ENCODE measurements at places on chromosomes 3 and 15. TPM values are rescaled to one million over a fixed set of nuclear protein-coding genes. Genes with fewer than 3 reads are reported as not detected.
A peak's percentile ranks its signal among the peaks of the same experiment; 100 is the strongest.

DNA sequence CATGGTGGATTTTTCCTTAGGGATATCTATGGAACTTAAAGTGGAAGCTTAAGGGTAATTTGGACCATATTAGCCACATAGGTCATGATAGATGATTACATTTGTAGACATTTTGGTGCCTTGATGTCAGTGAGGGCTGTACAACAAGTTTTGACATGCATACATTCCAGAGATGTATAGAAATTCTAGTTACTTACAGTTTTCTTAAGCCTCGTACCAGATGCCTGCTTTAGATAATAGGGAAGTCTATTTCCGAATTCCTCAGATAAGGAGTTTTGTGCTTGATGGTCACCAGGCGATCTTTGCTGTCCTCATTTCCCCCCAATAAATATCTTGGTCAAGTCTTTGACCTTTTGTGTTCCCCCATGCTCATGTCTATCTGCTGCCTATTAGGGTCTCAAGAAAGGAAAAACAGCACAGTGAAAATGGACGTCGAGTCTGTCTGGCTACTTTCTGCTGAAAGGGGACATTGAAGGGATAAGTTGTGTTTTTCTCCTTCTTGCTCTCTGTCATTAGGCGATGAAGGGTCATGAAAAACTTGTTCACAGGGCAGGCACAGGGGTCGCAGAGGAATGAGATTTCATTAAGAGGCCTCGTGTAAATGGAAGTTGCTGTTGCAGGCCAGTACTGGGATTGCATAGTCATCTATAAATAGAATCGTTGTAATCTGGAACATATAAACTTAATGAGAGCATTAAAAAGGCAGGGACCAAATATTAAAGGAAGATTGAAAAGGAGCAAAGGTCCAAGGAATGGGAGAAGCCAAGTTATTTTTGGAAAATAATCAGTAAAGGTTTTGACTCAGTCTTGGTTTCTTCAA lies 20.0 kb upstream of the SENP7 start:
- no peak overlapping the region for H3K27ac ChIP-seq
- H3K27me3 ChIP-seq, result no peaks in the 10 kb centered on the region
- no peak overlapping the region for H3K4me3 ChIP-seq
- H3K36me3 ChIP-seq, result no peaks in the 10 kb centered on the region
- no peak for DNase-seq

DNA sequence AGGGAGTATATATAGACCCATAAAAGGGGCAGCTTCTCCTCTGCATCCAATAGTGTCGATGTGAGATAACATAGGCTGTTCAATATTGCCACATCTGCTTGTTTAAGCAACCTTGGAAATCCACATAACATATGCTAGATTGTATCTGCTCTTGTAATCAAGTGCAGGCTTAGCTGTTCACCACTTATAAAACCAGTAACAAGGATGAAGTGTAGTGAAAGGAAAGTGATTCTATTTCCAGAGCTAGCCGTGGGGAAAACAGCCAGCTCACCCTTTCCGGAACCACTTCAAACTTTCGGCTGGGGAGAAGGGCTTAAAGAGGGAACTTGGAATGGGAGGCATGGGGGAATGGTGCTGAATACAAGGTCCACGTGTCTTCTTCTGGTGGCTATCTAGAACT lies 204.0 kb downstream of the TAFA4 start:
- H3K27ac ChIP-seq, result no peak overlapping the region
- H3K4me3 ChIP-seq, result no peak overlapping the region
- H3K36me3 ChIP-seq, result no peaks in the 10 kb centered on the region
- no peaks in the 10 kb centered on the region for H3K27me3 ChIP-seq
- no peak for DNase-seq

POMGNT2 gene
- polyA plus RNA-seq, result 8.1 TPM

EPHA3 gene
- not detected for polyA plus RNA-seq

GRCh38 chr3:81513591-81513990 lies 247.9 kb downstream of the GBE1 start:
- no peak for DNase-seq
- no peaks in the 10 kb centered on the region for H3K4me1 ChIP-seq
- H3K4me3 ChIP-seq, result no peak overlapping the region
- H3K27me3 ChIP-seq, result no peaks in the 10 kb centered on the region
- no peaks in the 10 kb centered on the region for H3K36me3 ChIP-seq

GRCh38 chr3:39147711-39148434 lies 5.5 kb downstream of the CSRNP1 start:
- peak; percentile 54 for DNase-seq
- H3K4me3 ChIP-seq, result peak overlapping the region; percentile 30
- H3K27ac ChIP-seq, result peak overlapping the region; percentile 69
- peaks cover 67% of the 10 kb centered on the region for H3K4me1 ChIP-seq
- H3K36me3 ChIP-seq, result peaks cover 36% of the 10 kb centered on the region

- H3K27ac ChIP-seq, result no peak overlapping the region
- no peaks in the 10 kb centered on the region for H3K4me1 ChIP-seq
- H3K27me3 ChIP-seq, result no peaks in the 10 kb centered on the region
- H3K36me3 ChIP-seq, result peaks cover 7% of the 10 kb centered on the region
- no peak overlapping the region for H3K4me3 ChIP-seq
- DNase-seq, result no peak
These were observed 24.4 kb downstream of the WDR76 start for GRCh38 chr15:43851251-43851650.

- H3K27me3 ChIP-seq, result no peaks in the 10 kb centered on the region
- no peaks in the 10 kb centered on the region for H3K4me1 ChIP-seq
- no peak overlapping the region for H3K4me3 ChIP-seq
- no peak overlapping the region for H3K27ac ChIP-seq
- no peaks in the 10 kb centered on the region for H3K36me3 ChIP-seq
These were observed 314.9 kb upstream of the ATP11B start for GRCh38 chr3:182478369-182478768.

GRCh38 chr15:100430411-100430810 lies 88.6 kb upstream of the ADAMTS17 start:
- H3K27ac ChIP-seq, result no peak overlapping the region
- H3K4me3 ChIP-seq, result no peak overlapping the region
- no peaks in the 10 kb centered on the region for H3K27me3 ChIP-seq
- no peaks in the 10 kb centered on the region for H3K36me3 ChIP-seq
- no peak for DNase-seq

DNA sequence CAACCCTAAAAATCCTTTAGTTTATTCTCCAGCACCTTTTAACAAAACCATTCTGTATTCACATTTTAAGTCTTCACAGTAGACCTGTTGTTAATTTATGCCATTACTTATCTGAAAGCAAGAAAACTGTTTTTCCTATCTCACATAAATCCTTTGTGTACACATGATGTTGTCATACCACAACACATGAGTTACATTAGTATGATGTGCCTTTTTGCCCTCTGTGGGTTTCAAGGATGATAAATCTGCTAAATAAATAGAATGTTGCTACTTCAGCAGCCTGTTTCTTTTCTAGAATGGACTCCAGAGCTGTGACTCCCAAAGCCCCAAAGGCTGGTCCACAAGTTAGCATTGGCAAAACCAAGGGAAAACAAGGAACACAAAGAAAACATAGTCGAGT lies 151.6 kb downstream of the SERPINI1 start:
- H3K4me3 ChIP-seq, result no peak overlapping the region
- no peaks in the 10 kb centered on the region for H3K4me1 ChIP-seq
- no peaks in the 10 kb centered on the region for H3K36me3 ChIP-seq
- no peaks in the 10 kb centered on the region for H3K27me3 ChIP-seq
- DNase-seq, result no peak

GRCh38 chr3:134342259-134342658 lies 32.0 kb downstream of the AMOTL2 start:
- H3K36me3 ChIP-seq, result no peaks in the 10 kb centered on the region
- no peaks in the 10 kb centered on the region for H3K4me1 ChIP-seq
- DNase-seq, result no peak
- H3K27me3 ChIP-seq, result no peaks in the 10 kb centered on the region
- no peak overlapping the region for H3K27ac ChIP-seq
- no peak overlapping the region for H3K4me3 ChIP-seq

- no peaks in the 10 kb centered on the region for H3K4me1 ChIP-seq
- H3K4me3 ChIP-seq, result no peak overlapping the region
- no peak overlapping the region for H3K27ac ChIP-seq
These were observed 60.9 kb downstream of the NOX5 start for GRCh38 chr15:69075440-69075839.

COL6A6 gene
- polyA plus RNA-seq, result not detected

ZNF148 gene
- 66.6 TPM for polyA plus RNA-seq

CNTN3 gene
- not detected for polyA plus RNA-seq

B3GALNT1 gene
- 0.24 TPM for polyA plus RNA-seq

CCR9 gene
- polyA plus RNA-seq, result 4.4 TPM

DNA sequence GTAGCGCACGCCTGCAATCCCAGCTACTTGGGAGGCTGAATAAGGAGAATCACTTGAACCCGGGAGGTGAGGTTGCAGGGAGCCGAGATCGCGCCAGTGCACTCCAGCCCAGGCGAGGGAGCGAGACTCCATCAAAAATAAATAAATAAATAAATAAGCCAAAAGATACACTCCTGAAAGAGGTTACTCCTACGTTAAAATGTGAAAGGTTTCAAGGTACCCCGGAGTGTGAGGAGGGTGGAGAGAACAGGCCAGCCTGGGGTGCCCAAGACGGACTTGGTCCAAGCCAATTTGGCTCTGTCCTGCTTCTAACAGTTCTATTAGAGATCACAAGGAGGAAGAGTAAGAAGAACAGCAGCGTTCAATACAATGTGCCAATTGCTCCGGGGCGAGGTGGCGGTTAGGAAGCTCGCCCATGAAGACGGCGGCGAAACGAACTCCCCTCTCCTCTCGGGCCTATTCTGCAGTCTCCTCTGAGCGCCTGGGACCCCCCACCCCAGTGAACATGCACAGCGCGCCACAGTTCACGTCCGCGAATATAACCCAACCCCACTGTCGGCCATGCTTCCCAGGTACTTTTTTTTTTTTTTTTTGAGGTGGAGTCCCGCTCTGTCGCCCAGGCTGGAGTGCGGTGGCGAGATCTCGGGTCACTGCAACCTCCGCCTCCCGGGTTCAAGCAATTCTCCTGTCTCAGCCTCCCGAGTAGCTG lies 942 bp downstream of the ELP6 start:
- DNase-seq, result no peak
- H3K36me3 ChIP-seq, result no peaks in the 10 kb centered on the region
- no peaks in the 10 kb centered on the region for H3K27me3 ChIP-seq
- H3K4me3 ChIP-seq, result peak overlapping the region; percentile 73

HESX1 gene
- polyA plus RNA-seq, result not detected

- no peaks in the 10 kb centered on the region for H3K27me3 ChIP-seq
- no peaks in the 10 kb centered on the region for H3K36me3 ChIP-seq
- H3K27ac ChIP-seq, result no peak overlapping the region
- no peaks in the 10 kb centered on the region for H3K4me1 ChIP-seq
These were observed 487.8 kb downstream of the EDEM1 start for GRCh38 chr3:5675319-5675718.

DNA sequence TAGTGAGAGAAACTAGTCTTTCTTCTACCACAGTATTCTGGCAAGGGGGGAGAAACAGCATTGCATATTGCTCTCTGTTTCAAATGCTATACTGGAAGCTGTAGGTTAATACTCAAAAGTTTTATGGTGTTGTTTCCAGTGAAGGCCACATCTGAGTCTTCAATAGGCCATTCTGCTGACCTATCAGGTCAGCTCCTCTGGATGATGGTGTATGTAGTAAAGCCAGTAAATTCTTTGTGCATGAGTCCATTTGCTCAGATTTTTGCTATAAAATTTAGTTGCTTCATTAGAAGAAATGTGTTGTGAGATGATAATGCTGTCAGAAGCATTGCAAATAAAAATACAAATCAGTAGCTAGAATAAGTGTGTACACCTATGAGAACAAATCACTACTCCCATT lies 64.9 kb upstream of the RBMS3 start:
- H3K4me3 ChIP-seq, result no peak overlapping the region
- no peaks in the 10 kb centered on the region for H3K36me3 ChIP-seq
- H3K27me3 ChIP-seq, result no peaks in the 10 kb centered on the region
- no peak overlapping the region for H3K27ac ChIP-seq

NCK1 gene
- polyA plus RNA-seq, result 40.3 TPM

QARS1 gene
- 102 TPM for polyA plus RNA-seq

GRCh38 chr3:99866261-99866761 lies 48.6 kb downstream of the CMSS1 start:
- H3K4me3 ChIP-seq, result no peak overlapping the region
- H3K36me3 ChIP-seq, result no peaks in the 10 kb centered on the region
- DNase-seq, result no peak

- no peak overlapping the region for H3K27ac ChIP-seq
- H3K4me1 ChIP-seq, result no peaks in the 10 kb centered on the region
- no peak overlapping the region for H3K4me3 ChIP-seq
- no peaks in the 10 kb centered on the region for H3K36me3 ChIP-seq
- DNase-seq, result no peak
These were observed 221.2 kb downstream of the SNRPN start for GRCh38 chr15:25175789-25176615.

SLC24A5 gene
- polyA plus RNA-seq, result not detected

DNA sequence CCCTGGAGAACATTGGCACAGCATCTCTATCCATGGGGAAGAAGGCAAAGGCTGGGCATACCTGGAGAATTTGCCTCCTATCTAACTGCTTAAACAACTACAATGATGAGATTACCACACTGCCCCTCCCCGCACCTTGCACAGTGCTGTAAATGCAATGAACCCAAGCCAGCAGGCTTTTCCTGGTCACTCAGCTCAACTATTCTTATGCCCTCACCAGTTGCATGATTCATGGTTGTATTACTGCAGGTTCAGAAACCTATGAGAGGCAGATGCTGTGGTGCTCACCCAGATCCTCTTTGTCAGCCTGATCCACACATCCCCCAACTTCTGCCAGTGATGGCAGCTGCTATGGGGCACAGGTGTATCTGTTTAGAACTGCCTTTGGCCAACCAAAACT lies 77.7 kb upstream of the STAC start:
- H3K36me3 ChIP-seq, result no peaks in the 10 kb centered on the region
- H3K4me1 ChIP-seq, result no peaks in the 10 kb centered on the region
- H3K4me3 ChIP-seq, result no peak overlapping the region
- no peaks in the 10 kb centered on the region for H3K27me3 ChIP-seq
- no peak overlapping the region for H3K27ac ChIP-seq

IL17RB gene
- 0.09 TPM for polyA plus RNA-seq

DNA sequence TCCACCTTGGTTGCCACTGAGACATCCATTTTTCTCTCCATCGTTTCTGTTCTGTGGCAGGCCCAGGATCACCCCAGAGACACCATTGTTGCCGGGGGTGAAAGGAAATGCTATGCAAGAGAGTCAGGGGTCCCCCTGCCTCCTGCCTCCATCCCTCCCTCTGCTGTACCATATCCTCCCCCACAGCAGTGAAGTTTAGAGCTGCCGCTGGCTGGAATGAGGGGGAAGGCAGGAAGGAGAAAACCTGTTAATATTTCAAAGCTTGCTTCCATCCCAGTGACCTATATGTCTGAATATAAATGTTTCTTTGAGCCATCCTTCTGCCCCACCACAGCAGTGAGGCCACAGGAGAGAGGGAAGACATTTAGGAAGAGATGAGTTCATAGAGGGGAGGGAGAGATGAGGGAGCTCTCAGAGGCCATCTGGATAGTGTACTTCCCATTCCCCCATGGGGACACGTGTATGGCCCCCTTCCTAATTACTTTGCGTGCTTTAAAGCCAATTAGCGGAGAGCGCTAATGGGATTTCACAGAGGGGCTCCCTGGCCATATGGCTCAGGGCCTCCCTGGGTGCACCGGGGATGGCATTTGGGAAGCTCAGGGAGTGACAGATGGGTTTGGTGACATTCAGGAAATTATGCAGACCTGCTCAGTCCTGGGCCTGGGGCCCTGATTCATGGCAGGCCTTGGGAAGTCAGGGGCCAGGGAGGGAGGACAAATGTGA lies 40.4 kb upstream of the CHRNB4 start:
- no peaks in the 10 kb centered on the region for H3K27me3 ChIP-seq
- H3K27ac ChIP-seq, result no peak overlapping the region
- no peaks in the 10 kb centered on the region for H3K36me3 ChIP-seq
- no peak for DNase-seq
- no peaks in the 10 kb centered on the region for H3K4me1 ChIP-seq

- H3K27ac ChIP-seq, result no peak overlapping the region
- no peak for DNase-seq
- H3K4me1 ChIP-seq, result no peaks in the 10 kb centered on the region
- no peaks in the 10 kb centered on the region for H3K27me3 ChIP-seq
- no peak overlapping the region for H3K4me3 ChIP-seq
These were observed 11.1 kb downstream of the SERP1 start for GRCh38 chr3:150535204-150535603.

Measured in CD4-positive, alpha-beta memory T cell (primary cell).